ENCODE measurements at places on chromosomes 16 and 17. TPM values are rescaled to one million over a fixed set of nuclear protein-coding genes. Genes with fewer than 3 reads are reported as not detected.

DNA sequence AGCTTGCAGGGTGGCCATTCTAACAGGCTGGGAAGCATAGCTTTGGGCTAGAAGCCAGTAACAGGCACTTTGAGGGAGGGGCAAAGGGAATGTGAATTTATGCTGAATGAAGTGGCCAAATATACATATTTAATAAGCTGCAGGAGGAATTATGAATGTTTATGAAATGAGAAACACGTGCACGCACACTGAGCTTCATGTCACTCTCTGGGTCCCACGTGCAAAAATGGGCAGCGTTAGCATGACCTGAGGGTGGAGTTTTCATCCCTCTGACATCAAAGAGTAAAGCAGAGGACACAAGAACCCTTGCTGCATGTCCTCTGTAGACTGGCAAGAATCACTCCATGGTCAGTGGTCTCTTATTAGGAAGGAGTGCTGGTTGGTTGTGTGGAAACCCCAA lies 337.0 kb downstream of the UTP18 start:
- no peaks in the 10 kb centered on the region for H3K36me3 ChIP-seq
- no peak overlapping the region for H3K4me3 ChIP-seq
- DNase-seq: no peak

GRCh38 chr16:72927199-72928089 lies 120.5 kb downstream of the ZFHX3 start:
- no peaks in the 10 kb centered on the region for H3K36me3 ChIP-seq
- no peak for DNase-seq
- H3K4me1 ChIP-seq: peaks cover 3% of the 10 kb centered on the region
- no peak overlapping the region for H3K27ac ChIP-seq
- no peak overlapping the region for H3K4me3 ChIP-seq

Gene CDH11
- not detected for total RNA-seq

DNA sequence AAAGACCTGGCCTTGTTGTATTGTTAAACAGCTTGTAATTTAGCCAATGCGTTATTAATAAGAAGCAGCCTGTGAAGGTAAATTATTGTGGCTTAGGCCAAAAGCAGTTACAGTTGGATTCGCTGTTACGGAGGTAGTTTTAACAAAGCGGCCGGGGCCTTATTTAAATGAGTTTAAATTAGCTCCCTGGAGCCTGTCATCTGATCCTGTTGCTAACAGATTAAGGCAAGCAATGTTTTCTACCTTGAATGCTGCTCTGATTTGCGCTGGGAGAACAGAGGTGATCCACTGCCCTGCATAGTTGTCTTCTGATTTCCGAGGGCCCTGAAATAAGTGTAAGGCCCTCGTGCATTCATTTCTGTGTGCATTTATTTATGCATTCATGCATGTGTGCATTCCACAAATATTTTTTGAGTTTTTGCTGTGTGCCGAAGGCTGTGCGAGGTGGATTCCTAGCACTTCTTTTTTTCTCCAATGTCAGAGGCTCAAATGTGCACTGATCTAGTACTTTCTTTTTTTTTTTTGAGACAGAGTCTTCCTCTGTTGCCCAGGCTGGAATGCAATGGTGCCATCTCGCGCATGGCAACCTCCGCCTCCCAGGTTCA lies 10.9 kb downstream of the SEC14L5 start:
- H3K27ac ChIP-seq: no peak overlapping the region
- H3K36me3 ChIP-seq: no peaks in the 10 kb centered on the region
- peaks cover 2% of the 10 kb centered on the region for H3K4me1 ChIP-seq

DNA sequence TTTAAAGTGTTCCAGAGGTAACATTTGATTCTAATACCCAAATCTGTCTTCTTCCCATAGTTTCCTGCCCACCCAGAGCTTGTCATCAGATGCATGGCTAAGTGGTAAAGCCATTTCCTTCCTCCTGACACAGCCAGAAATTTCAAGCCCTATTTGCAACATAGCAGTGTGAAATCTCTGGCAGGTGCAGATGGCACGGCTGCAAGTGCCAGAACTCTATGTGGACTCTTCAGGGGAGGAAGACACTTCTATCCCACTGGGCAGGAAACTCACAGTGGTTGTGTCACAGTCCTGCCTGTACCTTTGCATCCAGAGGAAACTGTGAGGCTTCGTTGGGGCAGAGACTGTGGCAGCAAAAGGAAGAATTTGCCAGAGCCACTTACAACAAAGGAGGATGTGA lies 13.2 kb downstream of the DYNLRB2 start:
- DNase-seq: no peak
- H3K4me1 ChIP-seq: peaks cover 9% of the 10 kb centered on the region
- no peak overlapping the region for H3K4me3 ChIP-seq
- H3K27me3 ChIP-seq: no peaks in the 10 kb centered on the region
- H3K27ac ChIP-seq: no peak overlapping the region
- H3K36me3 ChIP-seq: no peaks in the 10 kb centered on the region

GRCh38 chr17:27573971-27574525 lies 56.9 kb upstream of the LGALS9 start:
- H3K36me3 ChIP-seq: peaks cover 26% of the 10 kb centered on the region
- H3K27ac ChIP-seq: peak overlapping the region; percentile 53
- no peak overlapping the region for H3K4me3 ChIP-seq
- no peaks in the 10 kb centered on the region for H3K27me3 ChIP-seq
- DNase-seq: peak; percentile 46

DNA sequence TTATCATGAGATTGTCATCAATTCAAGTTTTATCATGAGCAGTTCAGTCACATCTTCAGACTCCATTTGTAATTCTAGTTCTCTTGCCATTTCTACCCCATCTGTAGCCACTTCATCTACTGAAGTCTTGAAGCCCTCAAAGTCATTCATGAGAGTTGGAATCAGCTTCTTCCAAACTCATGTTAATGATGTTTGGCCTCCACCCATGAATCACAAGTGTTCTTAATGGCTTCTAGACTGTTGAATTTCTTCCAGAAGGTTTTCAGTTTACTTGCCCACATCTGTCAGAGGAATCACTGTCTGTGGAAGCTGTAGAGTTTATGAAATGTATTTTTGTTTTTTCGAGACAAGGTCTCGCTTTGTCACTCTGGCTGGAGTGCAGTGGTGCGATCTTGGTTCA lies 16.0 kb downstream of the NSRP1 start:
- H3K27ac ChIP-seq: no peak overlapping the region
- H3K27me3 ChIP-seq: no peaks in the 10 kb centered on the region
- no peak for DNase-seq

Gene BIRC5
- 107 TPM for total RNA-seq

Gene ALDH3A1
- total RNA-seq: not detected

Gene WFDC1
- not detected for total RNA-seq

GRCh38 chr16:87538594-87538993 lies 45.8 kb upstream of the ZCCHC14 start:
- no peak overlapping the region for H3K27ac ChIP-seq
- no peak overlapping the region for H3K4me3 ChIP-seq
- peaks cover 30% of the 10 kb centered on the region for H3K27me3 ChIP-seq
- H3K4me1 ChIP-seq: peaks cover 6% of the 10 kb centered on the region
- peak; percentile 27 for DNase-seq

Gene ERN2
- not detected for total RNA-seq

GRCh38 chr17:39062846-39063680 lies 88.4 kb downstream of the PLXDC1 start:
- DNase-seq: no peak
- H3K27ac ChIP-seq: no peak overlapping the region
- no peaks in the 10 kb centered on the region for H3K27me3 ChIP-seq
- H3K4me3 ChIP-seq: no peak overlapping the region
- H3K36me3 ChIP-seq: no peaks in the 10 kb centered on the region

- H3K4me1 ChIP-seq: no peaks in the 10 kb centered on the region
- no peaks in the 10 kb centered on the region for H3K27me3 ChIP-seq
- H3K36me3 ChIP-seq: no peaks in the 10 kb centered on the region
- no peak overlapping the region for H3K4me3 ChIP-seq
These were observed 299.1 kb upstream of the FOXF1 start for GRCh38 chr16:86211265-86211664.

DNA sequence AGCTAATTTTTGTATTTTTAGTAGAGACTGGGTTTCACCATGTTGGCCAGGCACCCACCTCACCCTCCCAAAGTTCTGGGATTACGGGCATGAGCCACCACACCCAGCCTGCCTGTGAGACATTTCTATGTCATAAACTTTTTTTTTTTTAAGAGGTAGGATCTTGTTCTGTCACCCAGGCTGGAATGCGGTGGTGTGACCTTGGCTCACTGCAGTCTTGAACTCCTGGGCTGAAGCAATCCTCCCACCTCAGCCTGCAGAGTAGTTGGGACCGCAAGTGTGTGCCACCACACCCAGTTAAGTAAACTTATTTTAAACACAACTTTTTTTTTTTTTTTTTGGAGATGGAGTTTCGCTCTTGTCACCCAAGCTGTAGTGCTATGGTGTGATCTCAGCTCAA lies 47.2 kb downstream of the SCNN1G start:
- no peak overlapping the region for H3K27ac ChIP-seq
- no peak for DNase-seq
- no peak overlapping the region for H3K4me3 ChIP-seq
- no peaks in the 10 kb centered on the region for H3K36me3 ChIP-seq

DNA sequence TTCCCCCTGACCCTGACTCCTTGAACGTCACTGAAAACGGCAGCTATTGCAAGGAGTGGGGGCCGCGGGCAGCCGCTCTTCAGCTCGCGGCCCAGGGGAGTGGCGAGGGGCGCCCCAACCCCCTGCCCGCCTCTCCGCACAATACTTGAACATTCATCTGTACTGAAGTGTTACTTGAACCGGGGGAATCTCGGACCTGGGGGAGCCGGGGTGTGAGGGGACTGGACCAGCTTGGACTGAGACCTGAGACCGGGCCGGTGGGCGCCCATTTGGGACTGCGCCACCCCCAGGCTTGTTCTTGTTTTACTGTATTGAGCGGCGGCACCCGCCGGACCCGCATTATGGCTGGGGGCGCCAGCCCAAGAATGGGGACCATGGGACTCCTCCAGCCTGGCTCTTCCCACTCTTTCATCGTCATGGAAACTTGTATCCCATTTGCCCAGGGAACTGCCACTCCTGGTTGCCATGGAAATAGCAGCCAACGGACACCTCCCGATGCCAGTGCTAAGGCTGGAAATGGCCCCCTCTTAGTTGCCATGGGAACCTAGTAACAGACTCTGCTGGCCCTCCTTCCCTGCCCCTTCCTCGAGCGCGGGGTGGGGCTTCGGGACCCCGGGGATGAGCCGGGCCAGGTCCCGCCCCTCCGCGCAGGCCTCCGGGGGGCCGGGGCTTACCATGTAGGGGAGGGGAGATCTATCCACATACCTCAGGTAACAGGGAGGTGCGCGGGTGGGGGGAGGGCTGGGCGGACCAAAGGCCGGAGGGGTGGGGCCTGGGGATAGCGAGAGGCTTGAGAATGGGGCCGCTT lies 805 bp upstream of the ORAI3 start:
- peaks cover 13% of the 10 kb centered on the region for H3K36me3 ChIP-seq
- H3K4me1 ChIP-seq: peaks cover 14% of the 10 kb centered on the region
- peak overlapping the region; percentile 81 for H3K4me3 ChIP-seq
- no peak overlapping the region for H3K27ac ChIP-seq
- H3K27me3 ChIP-seq: no peaks in the 10 kb centered on the region

DNA sequence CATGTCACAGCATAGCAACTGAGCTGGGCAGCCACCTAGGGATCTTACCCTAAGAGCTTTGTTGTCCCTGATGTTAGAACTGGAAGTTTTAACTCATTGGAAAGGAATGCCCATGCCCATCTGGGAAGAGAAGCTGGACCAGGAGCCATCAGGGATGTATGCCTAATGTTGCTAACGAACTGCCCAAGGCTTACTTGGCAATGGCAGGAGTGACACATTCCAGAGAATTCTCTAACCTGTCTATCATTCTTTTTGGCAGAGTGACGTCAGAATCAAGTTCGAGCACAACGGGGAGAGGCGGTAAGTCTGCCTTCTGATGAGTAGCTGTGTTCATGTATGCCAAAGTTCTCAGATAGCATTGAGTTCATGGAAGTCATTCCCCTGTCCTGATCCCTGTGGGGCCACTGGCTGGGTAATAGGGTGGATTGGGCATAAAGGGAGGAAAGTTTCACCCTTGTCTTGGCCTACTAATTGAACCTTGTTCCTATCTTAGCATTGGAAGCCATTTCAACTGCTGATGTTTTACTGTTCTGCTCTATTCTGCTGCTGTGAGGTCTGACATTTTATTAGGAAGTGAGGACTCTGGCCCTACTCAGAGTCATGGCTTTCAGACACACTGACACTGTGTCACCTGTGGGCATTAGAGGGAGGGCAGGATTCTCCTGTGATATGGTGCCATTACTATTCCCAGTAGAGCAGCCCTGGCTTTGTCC lies 23.7 kb downstream of the MAP3K3 start:
- peaks cover 10% of the 10 kb centered on the region for H3K4me1 ChIP-seq
- H3K4me3 ChIP-seq: no peak overlapping the region
- H3K27ac ChIP-seq: no peak overlapping the region
- no peak for DNase-seq
- H3K36me3 ChIP-seq: peaks cover 7% of the 10 kb centered on the region

Gene SLC13A2
- total RNA-seq: not detected

Gene KRTAP9-8
- total RNA-seq: not detected

Gene JPH3
- total RNA-seq: 0.14 TPM

DNA sequence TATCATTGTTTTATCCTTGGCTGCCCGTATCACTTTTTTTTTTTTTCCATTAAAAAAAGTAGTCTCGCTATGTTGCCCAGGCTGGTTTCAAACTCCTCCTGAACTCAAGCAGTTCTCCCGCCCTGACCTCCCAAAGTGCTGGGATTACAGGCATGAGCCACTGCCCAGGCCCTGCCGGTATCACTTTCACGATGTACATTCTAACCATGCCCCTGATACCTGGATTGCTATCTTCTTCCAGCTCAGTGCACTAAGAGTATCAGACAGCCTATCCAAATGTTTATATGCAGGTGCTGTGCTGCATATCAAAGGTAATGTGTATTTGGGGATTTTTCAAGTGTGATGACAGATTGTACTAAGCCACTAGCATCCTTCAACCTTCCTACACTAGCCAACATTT lies 14.2 kb downstream of the MOSMO start:
- DNase-seq: no peak
- H3K36me3 ChIP-seq: no peaks in the 10 kb centered on the region
- H3K27me3 ChIP-seq: no peaks in the 10 kb centered on the region
- H3K4me1 ChIP-seq: peaks cover 35% of the 10 kb centered on the region
- no peak overlapping the region for H3K27ac ChIP-seq
- H3K4me3 ChIP-seq: no peak overlapping the region

Gene INPP5K
- total RNA-seq: 27.3 TPM

Gene CDK5RAP3
- 147 TPM for total RNA-seq

Gene PPM1D
- 9.3 TPM for total RNA-seq

Gene TMEM238L
- not detected for total RNA-seq
